Stimulated activated CD8-positive, alpha-beta memory T cell treated with anti-CD3 and anti-CD28 coated beads, Interleukin-15, amount 100 ng/mL, for 4 hours (primary cell): ENCODE measurements at places on chromosomes 13 and 19.

GRCh38 chr13:103803349-103803748 lies 737.1 kb upstream of the SLC10A2 start:
- DNase-seq, result no peak

DNA sequence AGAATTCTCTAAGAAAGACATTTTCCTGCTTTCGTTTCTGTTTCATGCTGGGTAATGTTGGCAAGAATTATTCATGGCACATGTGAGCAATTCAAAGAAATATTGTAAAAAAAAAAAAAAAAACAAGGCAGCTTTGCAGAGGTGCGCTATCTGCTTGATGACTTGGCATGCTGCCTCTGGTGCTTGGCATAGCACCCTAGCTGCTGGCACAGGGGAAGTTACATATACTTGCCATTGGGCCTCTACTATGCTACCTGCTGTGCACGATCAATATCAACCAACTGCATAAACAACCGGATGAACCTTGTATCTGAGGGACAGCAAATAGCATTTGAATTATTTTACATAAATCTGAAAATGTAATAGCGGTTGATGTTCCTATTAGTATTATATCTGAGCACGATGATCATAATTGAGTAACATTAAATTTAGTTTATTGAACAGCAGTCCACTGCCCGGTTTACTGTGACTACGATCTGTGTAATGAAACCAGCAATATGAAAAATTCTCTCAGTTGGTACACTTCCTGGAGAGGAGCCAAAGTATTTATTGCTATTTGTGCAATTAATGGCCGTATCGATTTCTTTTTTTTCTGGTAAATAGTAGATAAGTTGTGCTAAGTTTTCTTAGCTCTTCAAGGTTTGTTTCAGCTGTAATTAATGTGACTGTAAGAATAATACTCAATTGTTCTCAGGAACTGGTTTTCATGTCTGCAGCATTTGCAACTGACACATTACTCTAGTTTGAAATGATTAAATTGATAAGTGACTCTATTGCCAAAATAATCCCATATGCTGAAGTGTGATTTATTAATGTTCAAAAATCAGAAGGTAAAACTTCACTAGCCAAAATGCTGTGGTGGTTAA lies 717.3 kb downstream of the DACH1 start:
- no peak for DNase-seq

- peak; percentile 77 for DNase-seq
Measured at GRCh38 chr19:16584248-16585093, 12.3 kb upstream of the SLC35E1 start.

DNA sequence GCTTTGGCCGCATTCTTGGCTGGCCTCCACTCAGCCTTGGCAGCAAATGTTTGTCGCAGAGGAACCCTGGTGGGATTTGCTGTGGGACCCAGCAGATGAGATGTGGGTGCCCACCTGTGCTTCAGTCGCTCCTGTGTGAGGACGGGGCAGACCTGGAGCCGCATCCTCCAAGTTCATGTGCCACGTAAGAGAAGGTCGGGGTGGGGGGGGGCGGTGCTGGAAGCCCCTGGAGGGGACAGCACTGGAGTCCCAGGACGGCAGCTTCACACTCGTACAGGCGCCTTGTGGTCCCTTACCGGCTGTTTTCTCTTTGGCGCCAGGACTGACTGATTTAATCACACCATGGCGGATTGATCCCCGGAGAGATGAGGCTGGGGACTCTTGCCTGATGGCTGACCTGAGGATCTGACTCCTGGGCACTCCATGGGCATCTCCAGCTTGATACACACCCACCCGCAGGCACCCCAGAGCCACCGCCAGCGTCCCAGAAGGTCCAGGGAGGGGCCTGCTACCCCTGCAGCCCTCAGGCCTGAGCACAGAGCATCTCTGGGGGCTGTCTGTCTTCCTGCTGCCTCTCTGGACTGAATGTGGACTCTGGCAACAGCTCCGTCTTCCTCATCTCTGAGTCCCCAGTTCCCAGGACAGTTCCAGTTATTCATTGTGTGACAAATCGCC lies 10.0 kb upstream of the GRTP1 start:
- DNase-seq, result no peak

DNA sequence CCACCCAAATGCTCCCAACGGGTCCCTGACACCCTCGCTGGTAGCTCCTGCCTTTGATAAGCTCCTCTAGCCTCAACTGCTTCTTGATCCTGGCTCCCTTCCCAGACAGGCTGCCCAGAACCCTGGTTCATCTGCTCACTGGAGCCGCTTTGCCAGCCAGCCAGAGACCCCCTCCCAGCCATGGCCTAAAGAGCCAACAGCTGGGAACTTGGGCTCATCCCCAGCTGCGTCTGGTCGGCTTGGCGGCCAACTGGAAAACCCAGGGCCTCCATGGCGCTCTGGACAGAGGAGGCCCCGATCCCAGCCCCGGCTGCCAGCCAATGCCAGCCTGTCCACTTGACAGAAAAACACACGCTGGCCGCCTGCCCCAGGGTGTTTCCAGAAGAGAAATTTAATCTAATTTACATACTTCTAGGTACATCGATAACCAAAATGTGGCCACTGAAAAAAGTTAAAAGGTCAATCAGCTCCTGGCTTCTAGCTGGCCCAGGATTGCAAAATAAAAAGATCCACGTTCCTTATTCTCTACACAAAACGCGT lies 3.0 kb upstream of the AKAP8L start:
- no peak for DNase-seq

DNA sequence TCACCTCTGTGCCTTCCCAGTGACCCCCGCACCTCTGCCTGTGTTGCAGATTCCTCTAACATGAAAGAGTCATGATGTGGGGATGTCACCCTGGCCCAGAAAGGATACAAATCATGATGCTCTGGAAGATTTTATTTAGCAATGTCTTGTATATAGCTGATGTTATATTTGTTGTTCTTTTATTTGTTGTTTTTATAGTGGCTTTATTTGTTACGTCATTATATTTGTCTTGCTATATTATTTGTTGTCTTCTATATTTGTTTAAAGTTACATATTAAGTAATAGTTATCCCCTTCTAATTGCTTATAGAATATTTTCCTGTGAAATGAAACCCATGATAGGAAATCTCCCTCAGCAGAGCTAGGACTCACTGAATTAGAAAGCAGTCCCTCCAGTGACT lies 1149.2 kb downstream of the UQCRFS1 start:
- DNase-seq, result no peak

DNA sequence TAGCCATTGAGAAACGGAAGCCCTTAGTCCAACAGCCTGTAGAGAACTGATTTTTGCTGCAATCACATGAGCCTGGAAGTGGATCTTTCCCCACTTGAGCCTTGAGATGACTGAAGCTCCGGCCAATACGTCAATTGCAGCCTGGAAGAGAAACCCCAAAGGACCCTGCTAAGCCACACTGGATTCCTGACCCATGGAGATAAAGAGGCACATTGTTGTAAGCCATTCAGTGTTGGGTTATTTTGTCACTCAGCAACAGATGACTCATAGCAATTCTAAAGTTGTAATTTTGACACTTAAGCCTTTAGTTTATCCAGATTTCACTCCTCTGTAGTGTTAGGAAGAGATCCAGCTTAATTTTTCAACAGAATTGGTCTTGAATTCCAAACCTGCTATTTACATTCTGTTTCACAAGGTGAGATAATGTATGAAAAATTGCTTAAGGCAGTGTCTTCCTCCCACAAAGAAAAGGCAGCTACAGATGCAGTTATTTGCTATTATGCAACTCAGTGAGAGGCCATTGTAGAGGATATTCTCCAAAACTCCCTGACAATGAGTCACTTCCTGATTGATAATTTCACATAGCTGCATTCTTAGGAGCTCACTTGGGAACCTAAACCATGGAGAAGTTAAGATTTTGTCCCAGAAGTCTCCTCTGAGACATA lies 59.4 kb upstream of the TSHZ3 start:
- DNase-seq, result no peak

GRCh38 chr19:55867101-55867500 lies 30.8 kb downstream of the NLRP4 start:
- no peak for DNase-seq

GRCh38 chr19:45733160-45733810 lies at the start of gene MEIOSIN:
Gene MEIOSIN, plus strand, starts transcription at chr19:45733439. Its CDS starts 1,938 bp downstream, at chr19:45735377.
- DNase-seq, result no peak

DNA sequence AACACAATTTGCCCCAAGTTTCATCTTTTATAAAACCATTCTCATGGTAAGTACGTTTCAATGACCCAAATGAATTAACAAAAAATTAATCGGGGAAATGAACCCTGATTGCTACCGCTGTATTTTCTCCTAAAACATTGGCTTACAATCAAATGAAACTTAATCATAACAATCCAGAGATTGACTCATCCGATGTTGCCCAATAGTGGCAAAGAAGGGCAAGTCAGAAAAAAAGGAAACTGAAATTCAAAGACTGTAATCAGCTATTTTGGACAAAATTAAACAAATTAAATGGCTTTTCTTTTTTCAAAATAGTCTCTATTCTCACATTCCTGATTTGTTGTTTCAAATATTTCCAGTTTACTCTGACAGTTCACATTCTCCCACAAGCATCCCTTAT lies 3.9 kb upstream of the ACOD1 start:
- no peak for DNase-seq

DNA sequence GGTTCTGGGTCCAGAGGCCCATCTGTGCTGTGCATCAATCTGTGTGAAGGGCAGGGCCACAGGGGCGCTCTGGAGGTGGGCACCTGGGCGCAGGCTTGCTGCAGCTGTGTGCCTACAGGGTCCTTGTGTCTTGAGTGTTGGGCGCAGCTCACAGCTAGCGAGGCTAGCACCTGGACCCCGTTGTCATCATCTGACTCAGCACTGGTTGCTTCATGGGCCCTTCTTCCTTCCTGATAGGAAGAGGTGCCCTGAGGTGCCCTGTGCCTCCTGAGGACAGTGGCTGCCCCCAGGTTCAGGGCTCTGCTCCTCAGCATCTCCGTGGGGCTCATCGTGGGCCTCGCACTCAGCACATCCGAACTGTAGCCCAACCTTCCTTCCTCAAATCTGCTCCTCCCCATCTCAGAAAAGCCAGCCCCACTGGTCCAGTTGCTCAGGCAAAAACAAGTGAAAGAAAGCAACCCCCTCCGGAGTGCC lies 54.8 kb downstream of the GATAD2A start:
- no peak for DNase-seq

- DNase-seq, result no peak
Measured at GRCh38 chr13:114079601-114080536, 52.6 kb downstream of the RASA3 start.

DNA sequence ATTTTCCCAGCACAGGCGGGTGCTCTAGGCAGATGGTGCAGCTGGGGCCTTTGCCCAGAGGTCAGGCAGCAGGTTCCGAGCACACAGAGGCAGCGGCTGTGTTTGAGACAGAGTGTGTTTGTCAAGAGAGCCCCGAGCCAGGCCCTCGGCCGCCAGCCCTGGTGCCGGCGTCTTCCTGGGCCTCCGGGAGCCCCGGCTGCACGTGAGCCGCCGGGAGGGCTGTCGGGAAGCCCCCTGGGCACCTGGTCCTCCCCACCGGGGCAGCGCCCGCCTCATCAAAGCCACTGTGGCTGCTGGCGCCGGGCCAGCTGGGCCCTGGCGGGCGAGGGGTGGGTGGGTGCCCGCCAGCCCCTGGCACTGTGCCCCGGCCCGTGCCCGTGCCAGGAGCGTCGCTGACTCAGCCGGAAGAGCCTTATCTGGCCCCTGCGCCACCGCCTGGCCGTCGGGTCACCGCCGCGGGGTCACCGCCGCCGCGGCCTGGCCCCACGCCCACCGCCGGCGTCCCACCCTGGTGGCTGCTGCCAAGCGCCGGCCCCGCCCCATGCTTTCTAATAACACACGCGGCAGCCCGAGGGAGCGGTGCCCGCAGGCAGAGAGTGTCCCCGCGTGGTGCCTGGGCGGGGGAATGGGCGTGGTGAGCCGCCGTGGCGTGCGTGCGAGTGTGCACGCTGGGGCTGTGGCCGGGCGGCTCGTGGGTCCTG lies 14.9 kb downstream of the ARID3A start:
- DNase-seq, result no peak

DNA sequence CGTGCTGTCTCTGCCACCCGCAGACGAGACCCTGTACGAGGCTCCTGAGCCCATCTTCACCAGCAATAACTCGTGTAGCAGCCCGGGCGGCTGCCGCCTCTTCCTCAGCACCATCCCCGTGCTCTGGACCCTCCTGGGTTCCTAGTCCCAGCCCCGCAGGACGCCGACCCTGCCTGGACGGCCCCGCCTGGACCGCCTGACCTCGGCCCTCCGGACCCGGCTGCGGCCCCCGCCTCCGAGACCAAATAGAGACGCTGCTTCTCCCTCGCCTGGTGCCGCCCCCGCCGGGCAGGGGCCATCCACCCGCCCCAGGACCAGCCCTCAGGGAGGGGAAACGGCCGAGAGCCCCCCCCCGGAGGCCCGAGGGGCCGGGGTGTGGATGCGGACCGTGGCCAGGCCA lies 14.1 kb downstream of the EFNA2 start:
- DNase-seq, result no peak
